Activated naive CD4-positive, alpha-beta T cell treated with anti-CD3 and anti-CD28 coated beads, Interleukin-2, amount 50 U/mL, for 72 hours (primary cell): ENCODE measurements at places on chromosomes 3 and 15.

GRCh38 chr15:73924171-73924921 is 1.9 kb upstream of the LOXL1 start:
- DNase-seq, result peak; percentile 42

DNA sequence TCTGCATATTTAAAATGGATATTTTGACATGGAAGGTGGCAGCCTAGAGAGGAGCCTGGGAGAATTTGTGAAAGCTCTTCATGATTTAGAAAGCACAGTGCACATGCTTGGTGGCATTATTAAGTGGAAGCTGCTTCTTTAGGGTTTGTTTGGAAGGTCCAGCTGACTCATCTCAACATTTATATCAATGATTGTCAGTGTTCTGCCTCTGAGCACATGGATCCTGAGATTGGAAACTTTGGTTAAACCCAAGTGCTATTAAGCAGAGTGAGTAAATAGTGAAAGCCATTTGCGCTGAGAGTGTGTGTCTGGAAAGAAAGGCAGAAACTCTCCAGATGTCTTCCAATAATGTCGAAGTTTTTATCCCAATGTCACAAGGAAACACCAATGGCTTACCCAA is 7.4 kb downstream of the NOX5 start:
- no peak for DNase-seq

DNA sequence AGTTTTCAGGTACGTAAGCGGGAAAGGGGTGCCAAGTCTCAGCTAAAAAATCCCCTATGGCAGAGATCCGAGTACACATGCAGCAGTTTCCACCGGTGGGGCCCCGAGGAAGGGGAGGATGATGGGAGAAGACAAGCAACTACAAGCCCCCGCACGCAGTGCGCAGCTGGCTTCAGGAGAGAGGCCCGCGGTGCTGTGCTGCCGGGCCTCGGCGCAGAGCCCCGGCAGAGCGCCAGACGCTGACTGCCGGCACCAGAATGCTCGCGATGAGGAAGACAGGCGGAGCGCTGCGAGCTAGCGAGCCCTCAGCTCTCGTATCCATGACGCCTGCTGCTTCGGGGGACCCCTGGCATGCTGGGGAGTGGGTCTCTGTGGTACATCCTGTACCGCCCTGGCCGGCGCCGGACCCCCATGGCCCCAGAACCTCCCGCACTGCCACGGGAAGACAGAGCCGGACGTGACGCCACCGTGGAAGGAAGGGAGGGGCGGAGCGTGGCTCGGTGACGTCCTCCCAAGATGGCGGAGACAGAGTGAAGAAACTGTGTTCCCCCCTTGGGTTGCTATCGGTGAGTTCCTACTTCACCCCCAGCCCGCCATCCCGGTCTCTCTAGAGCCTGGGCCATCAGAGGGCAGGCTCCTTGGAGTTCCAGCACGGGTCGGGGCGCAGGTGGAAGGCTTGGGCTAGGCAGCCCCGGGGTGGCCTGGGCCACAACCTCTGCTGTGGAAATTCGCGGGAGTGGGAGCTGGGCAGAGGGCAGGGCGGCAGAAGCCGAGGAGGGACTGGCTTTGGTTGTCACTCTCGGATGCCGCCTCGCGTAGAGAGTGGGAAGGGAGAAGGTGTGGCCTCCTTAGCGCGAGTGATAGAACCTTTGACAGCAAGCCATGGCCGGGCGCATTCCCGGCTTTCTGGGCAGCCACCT is at the start of gene MYNN:
MYNN (plus strand) TSS at position 500 of the 920 bp plus-strand sequence. CDS start 900 bp downstream, outside the sequence.
- peak; percentile 90 for DNase-seq

DNA sequence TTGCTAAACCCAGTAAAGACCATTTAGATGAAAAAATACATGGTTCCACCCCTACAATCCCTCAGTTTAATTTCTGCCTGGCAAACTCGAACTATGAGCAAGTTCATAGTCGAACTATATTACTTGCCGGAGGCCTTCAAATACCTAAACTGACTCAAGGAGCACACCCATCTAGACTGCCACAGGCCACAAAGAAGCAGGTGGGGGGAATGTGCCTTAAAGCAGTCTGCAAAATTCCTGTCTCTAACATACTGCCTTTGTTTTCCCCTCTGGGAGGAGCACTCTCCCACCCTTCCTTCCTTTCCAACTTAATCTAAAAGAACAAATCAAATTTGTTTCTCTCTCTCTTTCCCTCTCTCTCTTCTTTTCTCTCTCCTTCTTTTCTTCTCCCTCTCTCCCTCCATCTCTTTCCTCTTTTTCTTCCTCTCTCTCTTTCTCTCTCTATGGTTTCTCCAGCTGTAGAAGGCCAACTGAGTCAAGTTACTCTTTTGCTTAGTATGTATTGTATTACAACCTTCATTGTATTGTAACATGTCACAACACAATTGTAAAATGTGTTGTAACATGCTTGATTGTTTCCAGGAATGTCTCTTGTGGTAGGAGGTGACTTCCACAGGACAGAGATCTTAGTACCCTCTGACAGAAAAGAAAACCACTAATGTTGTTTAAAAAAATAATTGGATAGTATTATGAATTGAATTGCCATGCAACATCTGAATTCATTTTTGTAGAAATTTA is 496.3 kb downstream of the ROBO2 start:
- DNase-seq, result no peak

GRCh38 chr3:35537265-35537664 is 102.1 kb upstream of the ARPP21 start:
- no peak for DNase-seq

DNA sequence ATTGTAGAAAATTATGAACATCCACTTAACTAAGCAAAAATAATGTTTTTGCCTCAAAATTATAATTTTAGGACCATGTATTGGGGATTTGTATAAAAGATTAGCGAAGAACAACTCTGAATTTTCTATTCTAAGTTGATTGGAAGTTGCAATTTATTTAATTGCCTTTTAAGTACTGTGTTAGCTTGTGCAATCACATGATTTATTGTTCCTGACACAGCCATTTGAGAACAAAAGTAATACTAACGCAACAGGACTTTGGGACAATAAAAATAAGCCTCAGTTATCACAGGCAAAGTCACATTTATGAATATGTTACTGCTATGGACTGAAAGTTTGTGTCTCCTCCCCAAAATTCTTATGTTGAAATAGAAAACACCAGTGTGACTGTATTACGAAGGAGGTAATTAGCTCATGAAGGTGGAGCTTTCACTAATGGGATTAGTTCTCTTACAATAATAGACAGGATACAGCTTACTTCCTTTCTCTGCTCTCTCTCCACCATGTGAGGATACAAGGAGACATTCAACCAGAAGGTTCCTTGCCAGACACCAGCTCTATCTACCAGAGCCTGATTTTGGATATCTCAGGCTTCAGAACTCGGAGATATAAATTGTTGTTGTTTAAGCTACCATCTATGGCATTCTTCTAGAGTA is 745.9 kb downstream of the ZBBX start:
- DNase-seq, result no peak

- no peak for DNase-seq
Observed at GRCh38 chr15:70322051-70322668, 224.4 kb upstream of the TLE3 start.

GRCh38 chr15:47624503-47624902 is 92.8 kb upstream of the SEMA6D start:
- DNase-seq, result no peak

DNA sequence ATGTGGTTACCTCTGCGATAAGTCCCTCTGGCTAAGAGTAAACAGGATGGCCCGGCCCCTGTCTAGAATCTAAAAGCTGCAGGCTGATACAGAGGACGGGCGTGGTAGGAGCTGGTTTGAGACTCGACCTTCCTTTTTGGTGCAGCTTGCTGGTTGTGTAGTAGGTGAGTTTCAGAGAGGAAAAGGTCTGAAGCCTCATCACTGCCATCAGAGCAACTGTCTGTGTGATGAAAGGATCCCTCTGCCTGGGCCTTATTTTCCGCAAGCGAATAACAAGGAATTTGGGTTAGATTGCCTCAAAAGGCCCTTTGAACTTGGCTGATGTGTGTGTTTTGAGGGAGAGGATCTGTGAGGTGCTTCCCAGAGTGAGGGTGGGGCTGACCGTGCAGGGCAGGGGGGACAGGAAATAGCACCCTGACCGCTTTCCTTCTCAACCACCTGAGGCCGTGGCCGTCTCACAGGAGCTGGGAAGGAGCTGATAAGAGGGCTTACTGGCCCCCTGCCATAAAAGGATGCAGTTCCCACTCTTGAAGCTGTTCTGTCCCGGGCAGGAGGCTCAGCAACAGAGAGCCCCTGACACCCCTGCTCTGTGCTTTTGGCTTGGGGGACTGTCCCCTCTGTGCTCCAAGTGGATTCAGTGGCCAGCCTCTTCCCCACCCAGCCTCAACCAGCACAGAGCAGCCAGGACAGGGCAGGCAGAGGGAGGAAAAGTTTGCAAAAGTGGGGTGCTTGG is 45.6 kb upstream of the TFRC start:
- DNase-seq, result no peak
